T-helper 1 cell (primary cell): ENCODE measurements at places on chromosomes 2 and 18.
A peak's percentile ranks its signal among the peaks of the same experiment; 100 is the strongest.

GRCh38 chr2:233925402-233925801 lies 8.2 kb downstream of the TRPM8 start:
- no peak for DNase-seq

DNA sequence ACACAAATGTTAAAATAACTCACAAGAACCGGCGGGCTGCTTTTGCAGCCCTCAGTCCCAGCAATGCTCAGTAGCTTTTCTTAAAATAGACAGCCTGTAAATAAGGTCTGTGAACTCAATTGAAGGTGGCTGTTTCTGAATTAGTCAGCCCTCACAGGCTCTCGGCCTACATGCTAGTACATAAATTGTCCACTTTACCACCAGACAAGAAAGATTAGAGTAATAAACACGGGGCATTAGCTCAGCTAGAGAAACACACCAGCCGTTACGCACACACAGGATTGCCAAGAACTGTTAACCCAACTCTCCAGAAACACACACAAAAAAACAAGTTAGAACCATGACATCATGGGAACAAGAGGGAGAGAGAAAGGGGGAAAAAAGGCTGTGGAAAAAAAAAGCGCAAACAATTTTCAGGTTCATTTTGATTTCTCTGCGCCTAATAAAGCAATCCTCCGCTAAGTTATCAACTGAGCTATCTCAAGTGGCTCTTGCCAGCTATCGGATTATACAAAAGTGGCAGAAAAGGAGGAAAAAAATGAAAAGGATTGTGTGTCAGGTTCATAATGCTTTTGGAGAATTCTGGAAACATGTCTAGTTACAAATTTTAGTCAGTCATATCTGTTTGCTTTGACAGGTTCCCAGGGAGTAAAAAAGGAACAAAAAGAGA lies 89.1 kb downstream of the ZEB2 start:
- no peak for DNase-seq

DNA sequence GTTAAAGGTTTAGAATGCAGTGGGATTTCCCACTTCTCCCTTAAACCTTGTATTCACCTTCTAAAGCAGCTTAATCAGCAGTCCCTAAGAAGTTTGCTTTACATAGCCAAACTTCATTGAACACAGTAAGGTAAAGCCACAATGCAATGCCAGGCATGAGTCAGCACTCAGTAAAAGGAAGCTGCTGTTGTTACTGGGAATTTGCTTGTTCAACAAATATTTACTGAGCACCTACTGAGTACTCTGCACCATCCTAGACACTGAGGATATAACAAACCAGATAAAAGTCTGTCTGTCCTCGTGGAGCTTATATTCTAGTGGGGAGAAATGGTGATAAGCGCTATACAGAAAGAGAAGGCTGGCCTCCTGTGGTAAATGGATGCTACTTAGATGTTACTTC lies 162.7 kb downstream of the PKP4 start:
- no peak for DNase-seq

DNA sequence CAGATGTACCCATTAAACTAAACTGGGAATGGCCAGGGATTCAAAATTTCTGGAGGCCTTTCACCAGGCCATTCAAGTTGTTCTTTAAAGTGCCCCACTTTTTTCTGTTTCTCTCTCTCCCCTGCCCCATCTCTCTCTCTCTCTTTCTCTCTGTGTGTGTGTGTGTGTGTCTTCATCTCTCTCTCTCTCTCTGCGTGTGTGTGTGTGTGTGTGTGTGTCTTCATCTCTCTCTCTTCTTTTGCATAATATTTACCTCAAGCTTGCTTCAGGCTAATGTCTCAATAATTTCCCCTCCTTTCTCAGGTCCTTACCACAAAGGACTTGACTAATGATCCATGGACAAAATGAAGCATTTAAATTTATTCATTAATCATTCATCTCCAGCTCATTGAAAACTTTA lies 164.2 kb upstream of the KLHL14 start:
- no peak for DNase-seq

- no peak for DNase-seq
Measured at GRCh38 chr2:1756456-1756855, 12.1 kb upstream of the PXDN start.

- no peak for DNase-seq
Measured at GRCh38 chr18:41858761-41859555, 96.1 kb upstream of the PIK3C3 start.

- DNase-seq = no peak
Measured at GRCh38 chr18:72555968-72556367, 11.8 kb upstream of the CBLN2 start.

DNA sequence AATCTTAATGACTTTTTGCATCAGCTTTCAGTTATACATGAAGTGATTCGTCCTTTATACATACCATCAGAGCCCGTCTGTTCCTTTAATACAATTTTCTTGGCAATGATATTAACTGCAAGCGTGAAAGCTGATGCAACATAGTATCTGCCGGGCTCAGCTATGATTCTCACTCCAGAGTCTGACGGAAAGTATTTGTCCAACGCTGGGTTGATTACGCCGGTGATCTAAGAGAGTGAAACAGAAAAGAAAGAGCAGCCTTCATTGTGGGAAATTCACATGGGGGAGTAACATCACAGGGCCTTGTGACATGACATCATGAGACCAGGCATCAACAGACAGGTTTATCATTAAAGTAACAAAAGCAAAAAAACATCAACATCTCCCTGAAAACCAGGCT lies 6.2 kb downstream of the ODC1 start:
- DNase-seq = no peak

- no peak for DNase-seq
Measured at GRCh38 chr2:120441744-120442471, 96.0 kb downstream of the INHBB start.

- DNase-seq = no peak
Measured at GRCh38 chr2:220931491-220931890, 640.6 kb downstream of the EPHA4 start.

- DNase-seq = no peak
Measured at GRCh38 chr2:158796652-158797051, 1.5 kb downstream of the DAPL1 start.

DNA sequence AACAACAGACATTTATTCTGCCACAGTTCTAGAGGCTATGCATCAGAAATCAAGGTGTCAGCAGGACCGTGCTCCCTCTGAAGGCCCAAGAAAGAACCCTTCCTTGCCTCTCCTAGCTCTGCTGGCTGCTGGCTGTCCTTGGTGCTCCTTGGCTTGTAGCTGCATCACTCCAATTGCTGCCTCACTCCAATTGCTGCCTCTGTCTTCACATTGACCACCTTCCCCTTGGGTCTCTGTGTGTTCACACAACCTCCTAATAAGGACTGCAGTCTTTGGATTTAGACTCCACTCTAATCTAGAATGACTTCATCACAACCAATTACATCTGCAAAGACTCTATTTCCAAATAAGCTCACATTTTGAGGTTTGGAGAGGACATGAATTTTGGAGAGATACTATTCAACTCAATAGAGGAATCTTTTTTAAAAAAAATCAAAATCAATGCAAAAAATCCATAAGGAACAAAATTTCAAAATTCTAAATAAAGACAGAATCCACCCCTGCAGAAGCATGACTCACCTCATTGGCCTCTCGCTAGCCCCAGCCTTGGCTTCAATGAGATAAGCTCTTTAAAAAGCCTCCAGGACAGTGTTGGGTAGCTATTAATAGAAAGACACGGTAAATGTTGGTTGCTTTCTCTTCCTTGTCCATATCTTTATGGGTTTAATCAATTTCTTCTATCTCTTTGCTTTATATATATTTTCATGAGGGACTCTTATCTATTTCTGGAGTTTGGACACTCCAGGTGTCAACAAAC lies 267.6 kb upstream of the MGAT5 start:
- DNase-seq = no peak

DNA sequence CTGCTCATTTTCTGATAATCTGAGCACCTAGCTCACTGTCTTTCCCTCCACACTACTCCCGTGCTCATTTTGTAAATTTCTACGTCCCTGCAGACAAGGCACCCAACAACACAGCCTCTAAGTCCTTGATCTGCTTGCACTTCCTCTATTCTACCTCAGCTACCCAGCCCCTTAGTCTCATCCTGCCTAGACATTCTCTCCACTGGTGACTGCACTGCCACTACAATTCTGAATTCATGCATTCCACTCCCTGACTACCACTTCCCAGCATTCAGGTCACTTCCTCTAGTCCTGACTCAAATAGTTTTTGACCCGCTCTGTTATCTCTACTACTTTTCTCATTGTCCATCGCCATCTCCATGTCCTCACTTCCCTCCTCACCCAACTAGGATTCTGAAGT lies 155.7 kb downstream of the DYM start:
- DNase-seq = no peak

DNA sequence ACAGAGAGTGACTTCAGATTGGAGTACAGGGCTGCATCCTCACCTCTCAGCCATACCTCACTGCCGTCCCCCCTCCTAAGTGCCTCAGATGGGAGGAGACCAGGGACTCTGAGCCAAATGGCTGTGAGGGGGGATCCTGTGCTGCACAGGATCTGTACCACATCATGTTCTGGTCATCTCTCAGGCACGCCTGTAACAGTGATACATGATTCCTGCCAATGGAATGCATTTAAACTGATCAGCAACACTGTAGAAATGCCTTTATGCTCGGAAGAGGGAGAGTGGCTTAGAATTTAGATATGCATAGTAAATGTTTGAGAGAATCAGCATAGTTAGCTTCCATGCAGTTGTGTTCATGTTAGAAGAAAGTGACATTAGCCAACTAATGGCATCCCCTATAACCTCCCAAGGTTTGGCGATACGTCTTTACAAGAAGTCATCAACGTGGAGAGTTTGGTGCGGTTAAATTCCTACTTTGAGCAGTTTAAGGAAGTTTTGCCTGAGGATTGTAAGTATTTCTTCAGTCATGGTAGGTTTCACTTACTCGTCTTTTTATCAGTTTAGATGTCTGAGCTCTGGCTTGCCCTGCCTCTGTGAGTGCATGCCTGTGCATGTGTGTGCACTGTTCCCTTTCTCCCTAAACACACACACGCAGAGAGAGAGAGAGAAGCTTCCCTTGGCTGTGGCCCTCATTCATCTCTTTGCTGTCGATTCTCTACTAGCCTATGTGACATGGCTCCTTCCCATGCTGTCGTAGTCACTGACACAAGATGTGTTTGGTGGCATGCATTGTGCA lies 40.0 kb downstream of the COA5 start:
- DNase-seq = no peak

DNA sequence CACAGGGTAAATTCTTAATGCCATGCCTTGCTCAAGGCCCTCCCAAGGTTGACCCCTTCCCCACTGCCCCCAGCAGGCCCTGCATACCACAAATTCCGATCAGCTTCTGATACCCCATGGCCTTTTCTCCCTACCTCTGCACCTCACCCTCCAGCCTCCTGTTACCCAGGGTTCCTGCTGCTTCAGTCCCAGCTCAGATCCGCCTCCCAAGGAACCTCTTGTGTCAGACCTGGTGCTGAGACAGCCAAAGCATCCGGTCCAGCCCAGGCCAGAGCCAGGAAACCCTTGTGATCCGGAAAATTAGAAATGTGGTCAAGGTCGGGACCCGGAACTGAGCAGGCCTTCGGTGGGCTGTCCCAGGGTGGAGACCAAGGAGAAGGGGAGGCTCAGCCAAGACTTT lies 231.3 kb downstream of the BCL2 start:
- DNase-seq = no peak

- DNase-seq = no peak
Measured at GRCh38 chr18:3612315-3612714, 162.3 kb downstream of the TGIF1 start.

- DNase-seq = peak; percentile 73
Measured at GRCh38 chr18:23970161-23971096, 44.1 kb upstream of the TTC39C start.

- DNase-seq = no peak
Measured at GRCh38 chr2:175068534-175068933, 63.4 kb upstream of the CHN1 start.

- no peak for DNase-seq
Measured at GRCh38 chr18:22348521-22349316, 69.0 kb downstream of the CTAGE1 start.

DNA sequence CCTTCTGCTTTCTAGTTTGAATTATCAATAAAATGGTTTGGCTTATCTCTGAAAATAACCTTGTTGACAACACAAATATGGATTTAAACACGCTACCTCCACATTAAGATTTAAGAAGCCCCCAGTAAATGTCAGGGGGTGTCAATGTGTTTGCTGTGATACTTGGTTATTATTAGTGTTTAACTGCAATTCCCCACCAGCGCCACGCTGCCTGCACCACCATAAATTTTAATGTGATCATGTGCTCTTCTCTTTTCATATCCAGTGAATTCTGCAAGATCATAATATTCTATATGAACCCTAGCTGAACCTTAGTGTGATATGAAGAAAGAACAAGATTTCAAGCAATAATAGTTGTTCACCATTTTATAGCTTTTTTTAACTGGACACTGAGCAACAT lies 330.7 kb downstream of the AGPS start:
- no peak for DNase-seq

DNA sequence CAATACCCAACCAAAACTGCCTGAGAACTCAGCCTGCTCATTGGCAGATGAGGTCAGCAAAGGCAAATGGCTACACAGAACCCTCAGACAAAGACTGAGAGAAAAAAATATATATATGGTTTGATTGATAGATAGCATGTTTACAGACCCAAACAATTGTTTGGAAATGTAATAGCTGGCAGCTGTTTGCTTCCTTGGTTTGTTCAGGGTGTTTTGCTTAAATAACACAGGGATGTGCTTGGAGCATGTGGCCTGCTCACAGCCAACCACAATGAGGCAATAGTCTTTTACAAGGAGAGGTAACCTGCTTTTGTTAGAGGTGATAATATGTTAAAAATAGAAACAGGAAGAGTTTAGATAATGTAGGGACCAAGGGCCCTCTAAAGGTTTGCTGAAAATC lies 84.5 kb downstream of the PDK1 start:
- no peak for DNase-seq

DNA sequence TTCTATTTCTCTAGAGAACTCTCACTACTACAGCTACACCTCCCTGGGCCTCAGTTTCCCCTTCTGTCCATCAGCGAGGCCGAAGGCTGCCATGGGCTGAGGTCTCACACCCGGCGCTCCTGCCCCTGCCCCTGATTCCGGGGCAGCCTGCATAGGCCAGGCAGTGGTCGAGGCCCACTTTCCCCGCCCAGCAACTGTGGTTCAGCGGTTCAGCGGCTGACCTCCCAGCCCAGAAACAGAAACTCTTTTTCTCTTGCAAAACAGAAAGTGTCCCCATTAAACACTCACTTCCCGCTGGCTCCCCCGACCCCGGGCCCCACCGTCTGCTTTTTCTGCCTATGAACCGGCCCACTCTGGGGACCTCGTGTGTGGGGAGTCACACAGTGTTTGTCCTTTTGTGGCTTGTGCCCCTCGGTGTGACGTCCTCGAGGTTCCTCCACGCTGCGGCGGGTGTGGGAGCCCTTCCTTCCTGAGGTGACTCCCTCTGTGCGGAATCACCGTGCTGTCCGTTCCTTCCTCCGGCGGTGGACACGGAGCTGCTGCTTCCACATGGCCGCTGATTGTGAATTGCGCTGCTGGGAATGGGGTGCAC lies 16.0 kb downstream of the PDCD1 start:
- no peak for DNase-seq

GRCh38 chr2:17638196-17638743 lies 97.8 kb downstream of the VSNL1 start:
- DNase-seq = no peak
